ENCODE measurements at places on chromosomes 7 and 10.
A peak's percentile ranks its signal among the peaks of the same experiment; 100 is the strongest.

- DNase-seq, result no peak
Observed at GRCh38 chr7:19405541-19405940, 260.3 kb upstream of the FERD3L start.

GRCh38 chr7:137816696-137817320 lies 30.0 kb downstream of the DGKI start:
- no peak for DNase-seq

- DNase-seq, result no peak
Observed at GRCh38 chr10:104440221-104440620, 86.6 kb downstream of the CFAP58 start.

DNA sequence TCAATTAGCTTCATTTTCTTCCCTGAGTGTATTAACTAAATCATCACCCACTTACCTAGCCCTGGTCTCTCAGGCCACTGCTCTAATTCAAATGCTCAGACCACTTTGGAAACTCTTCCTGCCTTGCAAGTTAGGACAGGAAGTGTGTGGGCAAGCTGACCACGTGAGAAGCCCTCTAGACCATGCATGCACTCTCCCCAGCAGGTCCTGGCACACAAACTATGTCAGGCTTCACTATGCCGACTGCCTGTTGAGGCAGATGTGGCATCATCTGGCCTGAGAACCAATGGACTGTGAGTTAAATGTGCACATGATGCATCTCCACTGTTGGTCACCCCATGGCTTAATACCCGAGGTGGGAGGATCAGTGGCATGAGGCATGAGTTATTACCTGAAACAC lies 439.6 kb downstream of the GRID1 start:
- DNase-seq, result no peak

- DNase-seq, result no peak
Observed at GRCh38 chr7:142797391-142798377, 26.9 kb downstream of the PRSS2 start.

GRCh38 chr7:131190146-131190545 lies 137.5 kb upstream of the MKLN1 start:
- DNase-seq, result no peak

DNA sequence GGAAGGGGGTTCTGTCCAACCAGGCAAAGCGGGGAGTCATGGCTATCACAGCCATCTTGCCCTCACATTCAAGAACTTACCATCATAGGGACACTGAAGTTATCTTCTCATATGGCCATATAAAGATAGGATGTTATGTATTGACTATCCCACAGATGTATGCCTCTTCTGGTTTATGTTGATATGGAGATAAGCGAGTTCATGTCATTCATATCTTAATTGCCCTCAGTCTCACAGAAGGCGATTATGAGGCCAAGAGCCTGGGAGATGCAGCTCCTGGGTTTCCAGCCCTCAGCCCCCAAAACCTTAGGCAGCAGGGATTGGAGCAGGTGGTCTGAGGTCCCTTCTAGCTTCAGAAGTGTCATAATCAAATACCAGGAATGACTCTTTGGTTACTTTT lies 8.5 kb upstream of the ANKRD61 start:
- DNase-seq, result no peak

DNA sequence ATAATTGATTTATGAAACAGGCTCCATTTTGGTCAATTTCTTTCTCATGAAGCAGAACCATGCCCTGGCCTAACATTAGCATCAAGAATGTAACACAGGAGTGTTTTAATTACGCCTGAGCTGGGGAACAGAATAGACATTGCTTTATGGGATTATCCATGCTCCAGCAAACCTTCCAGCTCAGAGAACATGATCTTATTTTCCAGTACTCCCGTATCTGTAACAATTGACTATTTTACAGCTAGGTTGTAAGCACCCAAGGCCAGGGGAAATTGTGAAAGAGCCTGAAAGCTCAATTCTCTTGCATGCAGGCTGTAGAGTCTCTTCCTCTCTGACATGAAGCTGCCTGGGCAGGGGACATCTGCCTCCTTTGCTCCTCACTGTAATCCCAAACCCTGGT lies 30.8 kb upstream of the CRYGN start:
- DNase-seq, result no peak

DNA sequence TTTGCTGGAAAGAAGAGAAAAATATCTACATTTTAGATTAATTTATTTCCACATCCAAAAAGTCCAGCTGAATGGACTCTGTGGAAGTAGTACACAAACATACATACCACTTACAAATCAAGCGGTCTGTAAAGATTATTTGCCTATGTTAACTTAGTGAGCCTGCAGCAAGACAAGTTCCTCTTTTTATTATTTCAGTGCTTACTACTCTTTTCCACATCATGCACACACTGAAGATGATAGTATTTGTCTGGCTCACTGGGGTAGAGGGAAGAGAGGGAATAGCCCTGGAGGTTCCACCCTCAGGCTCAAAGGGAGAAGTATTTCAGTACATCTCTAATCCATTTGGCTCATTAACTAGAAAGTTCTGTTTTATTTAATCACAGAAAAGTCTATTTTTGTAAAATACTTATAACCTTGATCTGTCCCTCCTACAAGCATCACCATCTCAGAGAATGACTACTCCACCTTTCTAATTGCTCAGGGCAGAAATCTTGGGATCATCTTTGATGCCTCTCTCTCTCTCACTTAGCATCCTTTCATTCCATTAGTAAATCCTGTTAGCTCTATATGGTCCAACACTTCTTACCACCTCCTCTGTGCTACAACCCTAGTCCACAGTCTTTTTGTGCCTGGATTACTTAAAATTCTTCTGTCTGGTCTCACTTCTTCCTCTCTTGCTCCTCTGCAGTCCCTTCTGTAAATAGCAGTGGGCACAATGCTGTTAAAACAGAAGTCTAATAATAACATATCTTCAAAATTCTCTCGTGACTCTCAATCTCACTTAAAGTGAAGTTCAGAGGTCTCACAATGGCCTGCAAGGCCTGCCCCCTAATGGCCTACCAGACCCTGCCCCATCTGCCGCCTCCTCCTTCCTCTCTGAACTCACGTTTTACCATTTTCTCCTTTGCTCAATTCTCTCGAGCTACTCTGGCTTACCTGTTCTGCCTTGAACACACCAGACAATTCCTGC lies 64.3 kb upstream of the CCDC6 start:
- DNase-seq, result no peak

GRCh38 chr7:101118856-101119255 lies 8.0 kb upstream of the SERPINE1 start:
- DNase-seq, result no peak

DNA sequence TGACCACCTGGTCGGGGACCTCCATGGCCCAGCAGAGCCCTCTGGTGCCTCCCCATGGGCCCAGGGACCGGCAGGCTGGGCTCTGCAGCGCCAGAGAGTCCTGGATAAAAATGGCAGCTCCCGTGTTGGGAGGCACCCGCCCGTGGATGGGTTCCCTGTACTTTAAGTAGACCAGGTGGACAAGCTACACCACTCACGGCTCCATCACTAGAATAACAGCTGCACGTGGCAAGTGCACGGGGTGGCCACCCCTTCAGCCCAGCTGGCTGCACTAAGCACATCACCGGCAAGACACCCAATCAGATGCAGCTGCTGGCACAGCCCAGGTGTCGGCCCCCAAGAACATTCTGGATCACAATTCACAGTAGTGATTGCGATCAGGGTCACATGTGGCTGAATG lies 69.8 kb downstream of the DIP2C start:
- no peak for DNase-seq

GRCh38 chr10:71804077-71804476 lies 30.8 kb upstream of the VSIR start:
- no peak for DNase-seq

GRCh38 chr7:45161842-45162241 lies 4.3 kb downstream of the RAMP3 start:
- no peak for DNase-seq

DNA sequence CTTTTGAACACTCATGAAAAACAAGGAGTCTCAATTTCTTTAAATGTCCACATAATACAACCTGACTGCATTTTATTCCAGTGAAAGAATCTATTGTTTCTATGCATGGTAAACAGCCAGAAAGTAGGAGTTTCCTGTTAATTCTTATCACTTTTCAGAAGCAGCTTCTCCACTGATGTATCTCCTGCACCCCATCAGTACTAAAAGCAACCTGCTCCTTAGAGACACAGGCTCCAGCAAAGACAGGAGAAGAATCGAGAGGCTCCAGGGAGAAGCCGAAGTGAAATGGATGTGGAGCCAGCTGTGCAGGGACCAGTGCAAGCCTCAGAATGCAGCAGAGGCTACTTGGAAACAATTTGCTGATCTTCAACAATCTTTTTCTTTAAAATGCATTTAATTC lies 16.4 kb upstream of the C10orf120 start:
- no peak for DNase-seq

DNA sequence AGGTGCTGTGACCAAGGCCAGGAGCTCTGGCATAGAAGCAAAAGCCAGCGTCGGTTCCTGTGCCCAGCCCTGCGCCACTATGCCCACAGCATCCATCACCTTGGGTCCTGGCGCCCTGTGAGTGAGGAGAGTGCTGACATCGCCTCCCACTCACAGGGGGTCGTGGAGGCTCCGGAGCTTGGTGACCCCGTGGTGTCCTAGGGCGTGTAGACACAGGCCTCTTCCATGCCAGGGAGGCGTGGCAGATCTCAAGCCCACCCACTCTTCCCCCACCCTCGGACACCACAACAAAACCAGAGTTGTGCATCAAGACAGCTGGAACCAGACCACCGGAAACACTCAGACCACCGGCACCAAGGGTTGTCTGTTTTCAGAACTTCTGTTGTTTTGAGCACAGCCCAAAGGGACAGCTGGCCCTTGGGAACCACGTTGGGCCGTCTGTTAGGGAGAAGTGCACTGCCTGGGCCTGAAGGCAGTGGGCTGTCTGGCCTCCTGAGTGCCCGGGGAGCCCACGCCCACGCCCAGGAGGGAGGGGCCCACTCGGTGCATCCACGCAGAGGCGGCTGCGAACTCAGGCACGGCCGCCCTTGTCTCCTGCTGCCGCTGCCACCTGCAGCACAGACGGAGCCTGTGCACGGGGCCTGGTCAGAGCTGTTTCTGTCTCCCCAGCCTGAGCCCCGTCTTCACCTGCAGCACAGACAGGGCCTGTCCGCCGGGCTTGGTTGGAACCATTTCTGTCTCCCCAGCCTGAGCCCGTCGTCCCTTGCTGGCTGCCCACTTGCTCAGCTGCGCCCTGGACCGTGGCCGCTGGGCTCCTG lies 106.3 kb downstream of the INPP5A start:
- no peak for DNase-seq

- no peak for DNase-seq
Observed at GRCh38 chr7:50959991-50960390, 177.3 kb upstream of the GRB10 start.

- peak; percentile 30 for DNase-seq
Observed at GRCh38 chr10:132397036-132397541, at the start of gene PWWP2B. PWWP2B (plus strand) TSS chr10:132397200; CDS start chr10:132397227, 27 bp downstream.

GRCh38 chr10:99560277-99561126 lies 27.8 kb downstream of the NKX2-3 start:
- no peak for DNase-seq

GRCh38 chr10:21712975-21713374 lies 178.9 kb downstream of the MLLT10 start:
- DNase-seq, result no peak

- no peak for DNase-seq
Observed at GRCh38 chr7:105177026-105177425, 163.0 kb downstream of the KMT2E start.

DNA sequence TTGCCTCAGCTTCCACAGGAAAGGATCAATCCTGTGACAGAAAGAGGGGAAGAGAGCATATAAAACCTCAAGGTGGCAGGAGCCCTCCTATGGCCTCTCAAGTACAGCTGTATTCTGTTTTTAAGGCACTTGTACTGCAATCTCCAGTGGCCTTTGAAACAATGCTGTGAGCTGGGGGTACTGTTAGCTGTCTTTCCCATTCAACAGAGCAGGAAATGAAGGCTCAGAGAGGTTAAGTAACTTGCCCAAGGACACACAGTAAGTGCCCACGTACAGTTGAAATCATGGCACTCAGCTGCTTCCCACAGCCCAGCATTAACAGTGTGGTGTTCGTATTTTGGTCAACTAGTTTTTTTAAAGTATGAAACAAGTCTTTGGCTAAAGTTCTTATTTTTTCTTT lies 34.0 kb downstream of the DUSP5 start:
- DNase-seq, result no peak

DNA sequence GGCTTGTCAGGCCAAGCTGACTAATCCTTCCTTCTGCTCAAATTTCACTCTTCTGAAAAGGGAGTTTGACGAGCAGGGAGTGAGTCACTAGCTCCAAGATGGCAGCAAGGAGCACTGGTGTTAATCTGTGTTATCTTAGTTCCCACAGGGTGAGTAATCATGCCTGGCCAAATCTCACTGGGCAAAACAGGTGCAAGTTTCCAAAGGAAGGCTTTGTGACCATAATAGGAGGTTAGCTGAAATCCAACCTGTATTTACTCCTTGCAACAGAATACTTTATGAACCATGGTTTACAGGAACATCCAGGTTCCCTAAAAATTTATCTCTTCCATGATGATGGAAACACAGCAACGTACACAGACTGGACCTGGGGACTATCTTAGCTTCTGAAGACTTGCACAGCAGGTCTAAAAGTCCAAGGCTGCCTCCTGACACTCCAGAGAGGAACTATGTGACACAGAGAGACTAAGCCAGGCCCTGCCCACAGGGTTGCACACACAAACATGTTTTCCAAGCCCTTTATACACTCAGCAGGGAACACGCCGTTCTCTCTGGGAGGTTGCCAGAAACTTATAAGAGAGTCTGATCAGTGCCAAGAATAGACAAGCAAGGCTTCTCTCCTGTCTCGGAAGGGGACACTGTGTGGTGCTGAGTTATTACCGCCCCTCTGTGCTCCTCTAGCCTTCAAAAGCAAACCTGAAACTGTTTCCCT lies 46.3 kb downstream of the PDK4 start:
- no peak for DNase-seq

DNA sequence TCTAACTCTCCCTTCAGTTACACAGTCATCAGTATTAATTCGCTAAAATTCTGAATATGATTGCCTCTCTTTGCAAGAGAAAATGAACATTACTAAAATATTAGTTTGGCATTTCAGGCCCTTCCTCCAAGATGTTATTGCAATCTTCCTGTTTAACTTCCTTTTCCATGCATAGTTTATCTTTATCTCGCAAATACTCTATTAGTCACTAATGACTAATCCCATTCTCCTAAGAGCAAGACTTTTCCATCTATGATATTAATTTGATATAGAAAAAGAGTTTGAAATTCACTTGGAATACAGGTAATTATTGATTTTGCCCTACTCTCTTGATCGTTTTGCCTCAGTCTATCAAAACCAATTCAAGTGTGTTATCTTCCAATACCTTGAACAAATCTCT lies 41.8 kb upstream of the SEMA3A start:
- no peak for DNase-seq

GRCh38 chr10:94240901-94241300 lies 121.8 kb downstream of the NOC3L start:
- no peak for DNase-seq

DNA sequence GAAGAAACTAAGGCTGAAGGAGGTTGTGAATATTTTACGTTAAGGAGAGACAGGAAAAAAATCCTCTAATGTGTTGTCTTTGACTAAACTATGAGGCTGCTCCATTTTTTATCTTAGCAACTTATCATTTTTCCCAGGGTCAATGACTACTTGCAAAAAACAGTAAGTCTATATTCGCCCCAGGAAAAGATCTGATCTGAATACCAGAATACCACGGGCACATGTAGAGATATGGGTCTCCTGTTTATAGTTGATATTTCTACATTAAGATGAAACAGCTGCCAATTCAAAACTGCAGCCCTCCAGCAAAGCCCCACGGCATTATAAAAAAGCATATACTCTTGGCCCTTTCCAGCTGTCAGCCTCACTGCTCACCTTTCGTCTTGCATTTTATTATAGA lies 358.4 kb downstream of the SH2D4B start:
- no peak for DNase-seq
